ENCODE measurements at places on chromosomes 6 and 20.

GRCh38 chr6:16230953-16231352 is 7.4 kb upstream of the GMPR start:
- DNase-seq = no peak

GRCh38 chr6:129946439-129947140 is 71.8 kb upstream of the L3MBTL3 start:
- no peak for DNase-seq

DNA sequence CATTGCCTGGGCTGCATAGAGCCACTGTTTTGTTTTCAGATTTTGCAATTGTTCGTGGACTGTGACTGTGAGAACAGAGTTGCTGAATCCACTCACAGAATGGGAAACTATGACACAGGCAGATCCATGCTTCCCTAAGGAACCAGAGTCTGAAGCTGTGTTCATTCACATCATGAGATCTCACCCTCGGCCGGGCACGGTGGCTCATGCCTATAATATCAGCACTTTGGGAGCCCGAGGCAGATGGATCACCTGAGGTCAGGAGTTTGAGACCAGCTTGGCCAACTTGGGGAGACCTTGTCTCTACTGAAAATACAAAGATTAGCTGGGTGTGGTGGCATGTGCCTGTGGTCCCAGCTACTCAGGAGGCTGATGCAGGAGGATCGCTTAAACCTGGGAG is 139.2 kb upstream of the SALL4 start:
- DNase-seq = no peak

DNA sequence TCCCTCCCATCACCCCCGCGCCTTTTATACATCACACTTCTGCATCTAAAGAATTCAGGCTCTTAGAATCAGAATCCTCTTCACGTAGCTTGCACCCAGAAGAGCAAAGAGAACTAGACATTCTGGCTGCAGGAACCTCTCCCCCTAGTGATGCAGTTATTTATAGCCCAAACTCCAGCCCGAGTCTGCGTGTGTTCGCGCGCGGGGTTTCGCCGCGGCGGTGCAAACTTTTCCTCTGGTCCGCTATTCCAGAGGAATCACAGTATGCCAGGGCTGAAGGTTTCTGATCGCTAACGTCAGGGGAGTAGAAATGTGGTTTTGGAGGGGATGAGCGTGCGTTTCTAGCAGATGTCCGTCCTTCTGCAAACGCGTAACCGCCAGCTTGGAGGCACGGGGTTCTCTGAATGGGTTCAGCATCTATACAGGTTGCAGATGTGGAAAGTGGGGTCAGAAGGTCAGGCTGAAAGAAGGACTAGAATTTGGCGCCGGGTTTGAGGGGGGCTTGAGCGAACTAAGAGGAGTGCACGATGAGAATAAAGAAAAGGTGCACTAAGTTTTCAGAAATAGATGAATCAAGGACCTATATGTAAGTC is 1.8 kb downstream of the EPHA7 start:
- DNase-seq = no peak
